Renal cortical epithelial cell (primary cell): ENCODE measurements at places on chromosomes 4 and X. TPM values are rescaled to one million over a fixed set of nuclear protein-coding genes. Genes with fewer than 3 reads are reported as not detected.
A peak's percentile ranks its signal among the peaks of the same experiment; 100 is the strongest.

XG gene
- not detected in 2 replicates for total RNA-seq

ADAM29 gene
- total RNA-seq, result not detected in 2 replicates

DKK2 gene
- total RNA-seq, result 0.65 and 1.0 TPM in 2 replicates

EXOC1L gene
- total RNA-seq, result not detected in 2 replicates

DNA sequence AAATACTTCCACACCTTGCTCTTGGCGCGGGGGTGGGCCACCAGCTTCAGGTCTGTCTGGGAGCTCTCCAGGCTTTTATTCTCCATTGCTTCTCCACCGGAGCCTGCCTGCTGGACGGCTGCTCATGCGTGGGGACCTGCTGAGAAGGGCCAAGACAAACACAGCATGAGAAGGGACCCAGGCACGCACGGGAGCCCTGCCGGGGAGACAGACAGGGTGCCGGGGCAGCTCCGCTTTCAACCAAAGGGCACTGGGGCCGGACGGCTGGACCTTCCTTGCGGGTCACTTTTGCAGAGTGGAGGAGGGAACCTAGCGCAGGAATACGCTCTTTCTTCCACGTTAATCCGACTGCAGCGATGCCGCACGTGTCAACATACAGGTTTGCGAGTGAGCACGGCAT is 10.1 kb downstream of the DHRSX start:
- DNase-seq, result no peak

DNA sequence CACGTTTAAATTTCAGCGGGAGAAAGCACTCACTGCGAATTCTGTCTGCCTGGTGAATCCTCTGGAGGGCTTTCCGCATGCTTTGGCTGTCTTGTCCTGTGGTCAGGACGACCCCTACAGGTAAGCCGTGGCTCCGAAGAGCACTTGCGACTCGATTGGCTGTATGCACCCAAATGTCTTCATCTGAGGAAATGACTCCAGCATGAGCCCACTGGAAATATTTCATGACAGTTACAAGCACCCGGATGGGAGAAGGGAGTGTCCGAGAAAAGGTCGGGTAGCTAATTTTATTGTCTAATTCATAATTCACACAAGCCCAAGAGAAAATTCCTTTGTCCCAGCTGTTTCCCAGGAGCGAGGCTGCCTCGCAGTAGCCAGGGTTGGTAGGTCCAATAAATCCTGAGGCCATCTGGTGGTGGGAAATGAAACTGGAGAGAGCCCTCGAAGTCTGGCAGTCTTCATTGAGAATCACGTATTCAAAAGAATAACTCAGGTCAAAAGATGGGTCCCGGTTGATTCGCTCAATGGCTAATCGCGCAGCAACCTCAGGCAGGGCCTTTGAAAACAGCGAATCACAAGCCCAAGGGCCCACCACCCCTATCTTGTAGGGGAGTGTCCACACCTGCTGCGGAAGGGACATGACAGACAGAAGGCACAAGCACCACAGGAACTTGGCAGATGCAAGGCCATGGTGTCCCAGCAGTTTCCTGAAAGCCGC is 6.6 kb downstream of the GUCY2F start:
- peak; percentile 21 for DNase-seq

DNA sequence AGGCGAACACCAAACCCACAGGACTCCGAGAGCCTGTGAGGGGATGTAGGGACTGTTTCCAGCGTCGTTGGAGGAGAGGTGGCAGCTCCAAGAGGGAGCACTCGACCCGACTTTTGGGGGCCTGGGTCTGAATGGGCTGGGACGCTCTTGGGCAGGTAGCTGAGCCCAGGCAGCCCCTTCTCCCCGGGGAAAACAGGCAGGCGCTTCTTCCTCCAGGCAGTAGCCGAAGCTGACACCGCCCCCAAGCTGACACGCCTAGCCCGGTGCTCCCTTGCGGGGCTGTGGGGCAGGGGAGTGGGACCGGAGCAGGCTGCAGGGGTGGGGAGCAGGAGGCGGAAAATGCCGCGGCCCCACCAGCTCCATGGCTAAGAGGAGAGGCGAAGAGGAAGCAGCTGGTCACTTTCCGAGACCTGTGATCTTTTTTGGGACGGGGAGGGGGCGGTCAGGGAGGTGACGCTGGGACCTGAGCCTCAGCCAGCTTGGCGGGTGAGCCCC is 4.2 kb downstream of the NKX1-1 start:
- no peak for DNase-seq
